Activated CD8-positive, alpha-beta T cell treated with anti-CD3 and anti-CD28 coated beads for 36 hours (primary cell): ENCODE measurements at places on chromosomes 12 and 14.

DNA sequence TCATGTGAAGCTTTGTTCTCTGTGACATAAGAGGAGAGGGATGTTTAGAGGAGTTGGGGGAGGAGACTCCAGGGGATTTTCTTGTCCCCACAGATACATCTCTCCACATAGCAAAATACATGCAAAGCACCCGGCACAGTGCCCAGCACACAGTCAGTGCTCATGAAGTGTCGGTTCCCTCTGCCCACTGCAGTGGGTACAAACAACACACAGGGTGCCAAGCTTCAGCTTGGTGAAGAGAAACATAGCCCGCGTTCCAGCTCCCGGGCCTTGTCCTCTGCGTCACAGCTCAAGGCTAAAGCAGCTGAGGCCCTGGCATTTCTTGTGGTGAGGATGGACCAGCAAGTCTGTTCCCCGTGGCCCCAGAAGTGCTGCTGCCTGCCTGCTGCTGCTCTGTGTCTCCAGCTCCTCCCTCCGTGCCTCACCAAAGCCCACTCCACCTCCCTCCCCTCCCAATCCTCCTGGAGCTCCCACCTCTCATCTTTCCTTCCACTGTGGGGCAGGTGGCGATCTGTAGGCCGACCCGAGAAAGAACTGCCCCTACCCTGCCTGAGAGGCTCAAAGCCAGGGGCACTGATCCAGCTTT lies 57.0 kb upstream of the FKBP4 start:
- DNase-seq: no peak

- no peak for DNase-seq
Measured at GRCh38 chr12:116381744-116382685, 104.5 kb upstream of the MED13L start.

DNA sequence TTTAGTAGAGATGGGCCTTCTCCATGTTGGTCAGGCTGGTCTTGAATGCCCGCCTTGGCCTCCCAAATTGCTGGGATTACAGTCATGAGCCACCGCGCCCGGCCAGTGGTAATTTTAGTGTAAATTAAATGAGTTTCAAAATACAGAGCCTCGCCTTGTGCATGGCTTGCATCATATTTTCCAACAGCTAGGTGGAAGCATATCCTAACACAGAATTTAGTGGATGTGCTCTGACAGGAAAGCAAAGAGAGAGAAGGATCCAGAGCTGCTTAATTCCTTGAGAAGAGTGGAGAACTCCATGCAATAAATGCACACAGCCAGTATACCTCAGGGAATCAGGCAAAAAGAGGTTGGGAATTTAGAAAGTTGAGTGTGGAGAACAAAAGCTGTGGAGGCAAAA lies 2.5 kb downstream of the OR6C2 start:
- no peak for DNase-seq

GRCh38 chr12:65756956-65757511 lies 67.2 kb upstream of the HMGA2 start:
- DNase-seq: peak; percentile 57

GRCh38 chr12:31119192-31119802 lies 45.6 kb downstream of the DDX11 start:
- no peak for DNase-seq

- peak; percentile 55 for DNase-seq
Measured at GRCh38 chr12:6323340-6323994, 13.0 kb downstream of the PLEKHG6 start.
